ENCODE measurements at places on chromosomes 2 and 18.

DNA sequence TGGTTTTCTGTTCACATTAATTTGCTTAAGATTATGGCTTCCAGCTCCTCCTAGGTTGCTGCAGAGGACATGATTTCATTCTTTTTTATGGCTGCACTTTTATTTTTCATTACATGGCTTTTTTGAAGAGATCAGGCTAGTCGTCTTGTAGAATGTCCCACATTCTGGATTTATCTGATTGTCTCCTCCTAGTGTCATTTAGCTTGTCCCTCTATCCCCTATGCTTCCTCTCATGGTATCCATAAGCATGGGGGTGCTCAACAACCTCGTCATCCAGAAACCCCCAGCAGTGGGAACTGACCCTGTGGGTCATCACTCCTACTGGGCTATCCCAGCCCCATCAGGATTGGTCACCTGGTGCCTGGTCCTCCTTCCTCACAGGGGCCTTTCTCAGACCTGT, 49.6 kb downstream of the SERTAD2 start:
- DNase-seq, result no peak

DNA sequence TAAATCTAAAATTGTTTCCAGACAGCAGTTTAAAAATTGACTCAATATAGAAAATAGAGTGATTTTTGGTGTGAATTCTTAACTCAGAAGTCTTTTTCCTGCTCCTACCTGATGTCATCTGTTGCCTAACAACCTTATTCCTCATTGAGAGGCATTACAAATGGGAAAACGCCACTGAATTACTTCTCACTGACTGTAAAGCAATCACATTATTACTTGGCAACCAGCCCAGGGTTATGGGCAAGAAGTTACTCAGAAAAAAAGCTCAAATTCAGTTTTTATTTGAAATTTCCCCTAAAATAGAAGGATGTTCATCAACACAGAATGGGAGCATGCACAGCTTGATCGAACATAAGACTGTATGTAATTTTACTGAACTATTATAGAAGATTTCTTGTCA, 201.8 kb upstream of the GULP1 start:
- DNase-seq, result no peak

- no peak for DNase-seq
Observed at GRCh38 chr2:104849618-104850141, 4.2 kb upstream of the POU3F3 start.

DNA sequence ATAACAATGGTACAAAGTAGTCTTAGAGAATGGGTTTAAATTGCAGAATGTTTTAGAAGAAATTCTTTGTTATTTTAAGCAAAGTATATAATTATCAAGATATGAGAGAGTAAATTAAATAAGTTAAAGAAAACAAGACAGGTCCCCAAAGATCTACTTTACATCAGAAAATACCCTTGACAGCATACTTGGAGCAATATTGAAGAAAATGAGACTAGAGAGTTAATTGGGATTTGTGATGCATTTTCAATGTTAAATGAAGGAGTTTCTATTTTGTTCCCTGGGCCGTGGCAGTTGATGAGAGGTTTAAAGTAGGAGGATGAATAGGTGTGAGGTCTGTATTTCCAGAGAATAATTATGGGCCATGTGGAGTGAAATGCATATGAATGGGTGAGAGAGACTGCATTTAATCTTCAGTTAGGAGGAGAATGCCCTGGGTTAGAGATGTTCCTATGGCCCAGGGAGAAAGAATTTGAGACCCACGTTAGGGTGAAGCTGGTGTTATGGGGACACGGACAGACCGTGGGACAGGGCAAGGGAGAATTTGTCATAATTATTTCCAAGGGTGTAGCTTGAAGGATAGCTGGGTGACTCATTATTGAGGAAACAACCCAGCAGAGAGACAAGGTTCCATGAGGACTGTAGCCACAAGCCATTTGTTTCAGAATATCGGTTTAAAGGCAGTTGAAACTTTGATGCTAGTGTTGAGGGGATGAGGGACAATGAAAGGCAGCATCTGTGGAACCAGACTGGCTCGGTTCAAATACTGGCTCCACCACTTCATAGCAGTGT, 22.7 kb downstream of the MGAT5 start:
- DNase-seq, result no peak

DNA sequence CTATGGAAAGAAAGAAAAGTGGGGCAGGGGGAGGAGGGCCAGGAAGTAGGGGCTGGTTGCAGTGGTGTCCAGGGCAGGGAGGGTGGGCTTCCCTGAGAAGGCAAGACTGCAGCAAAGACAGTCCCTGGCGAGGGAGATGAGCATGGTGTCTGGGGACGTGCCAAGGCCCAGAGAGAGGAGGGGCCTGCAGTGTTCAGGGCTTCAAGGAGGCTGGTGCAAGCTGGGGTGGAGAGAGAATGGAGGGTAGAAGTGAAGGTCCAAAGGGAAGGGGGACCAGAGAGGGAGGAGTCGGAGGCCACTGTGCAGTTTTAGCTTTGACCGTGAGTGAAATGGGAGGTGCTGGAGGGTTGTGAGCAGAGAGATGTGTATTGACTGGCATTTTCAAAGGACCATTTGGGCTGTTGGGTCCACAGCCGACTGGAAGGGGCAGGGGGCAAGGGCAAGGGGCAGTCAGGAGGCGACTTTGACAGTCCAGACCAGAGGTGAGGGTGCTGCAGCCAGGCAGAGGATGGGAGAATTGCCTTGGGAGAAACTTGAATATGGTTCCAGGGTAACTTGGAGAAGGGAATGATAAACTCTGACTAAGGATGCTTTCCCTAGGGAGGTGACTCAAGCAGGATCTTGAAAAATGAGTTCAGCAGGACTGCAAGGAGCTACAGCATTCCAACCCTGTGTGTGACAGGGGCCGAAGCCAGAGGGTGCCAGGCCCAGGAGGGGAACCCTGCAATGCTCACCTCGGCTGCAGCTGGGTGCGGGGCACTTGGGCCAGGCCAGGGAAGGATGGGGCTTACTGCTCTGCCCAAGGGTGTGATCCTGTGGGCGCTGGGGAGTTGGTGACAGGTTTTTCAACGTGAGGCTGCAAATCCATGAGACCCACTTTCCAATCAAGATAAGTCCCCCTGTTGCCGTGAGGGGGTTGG, 177.1 kb upstream of the HAAO start:
- DNase-seq, result no peak

DNA sequence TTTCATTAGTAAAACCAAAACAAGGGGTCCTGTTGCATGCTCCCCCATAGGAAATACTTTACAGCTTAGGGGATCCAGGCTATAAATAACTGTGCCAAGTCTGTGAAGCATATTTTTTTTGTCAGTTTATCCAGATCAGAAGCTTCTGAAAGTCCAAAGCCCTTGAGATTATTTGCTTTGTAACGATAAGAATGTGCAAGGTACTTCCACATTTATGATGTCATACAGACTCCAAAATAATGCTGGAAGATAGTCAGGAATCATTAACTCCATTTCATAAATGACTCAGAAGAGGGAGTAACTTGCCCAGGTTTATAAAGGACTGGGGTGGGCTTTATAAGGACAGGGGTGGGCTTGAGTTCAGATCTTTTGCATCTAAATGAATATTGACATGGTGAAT, 29.3 kb downstream of the RDH14 start:
- no peak for DNase-seq

- no peak for DNase-seq
Observed at GRCh38 chr2:218471036-218471435, 52.1 kb downstream of the VIL1 start.

DNA sequence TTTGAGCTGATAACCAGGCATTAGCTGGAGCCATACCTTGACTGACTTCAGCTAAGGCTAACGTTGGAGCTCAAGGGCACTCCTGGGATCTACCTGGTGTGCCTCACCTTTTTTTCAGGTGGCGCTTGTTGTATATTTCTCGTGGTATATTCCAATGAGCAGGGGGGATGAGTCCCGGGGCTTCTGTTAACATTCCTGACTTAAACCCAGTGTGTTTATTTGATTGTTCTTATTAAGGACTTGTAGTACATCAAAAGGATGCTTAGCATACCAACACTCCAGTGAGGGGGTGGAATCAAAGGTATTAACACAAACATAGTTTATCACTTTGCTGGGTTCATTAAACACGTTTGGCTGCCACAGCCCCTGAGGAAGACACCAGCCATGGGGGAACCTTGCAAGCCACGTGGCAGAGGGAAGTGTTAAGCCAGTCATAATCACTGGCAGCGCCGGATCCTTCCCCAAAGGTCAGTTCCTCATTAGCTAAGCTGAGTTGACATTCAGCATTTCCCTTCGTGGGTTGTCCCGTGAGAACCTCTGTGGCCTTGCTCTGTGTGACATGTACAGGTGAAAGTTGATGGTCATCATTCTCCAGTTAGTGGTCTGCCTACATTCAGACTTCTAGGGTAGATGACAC, 119.5 kb upstream of the MCFD2 start:
- DNase-seq, result no peak

GRCh38 chr2:23681356-23682140, 245.4 kb downstream of the ATAD2B start:
- no peak for DNase-seq

DNA sequence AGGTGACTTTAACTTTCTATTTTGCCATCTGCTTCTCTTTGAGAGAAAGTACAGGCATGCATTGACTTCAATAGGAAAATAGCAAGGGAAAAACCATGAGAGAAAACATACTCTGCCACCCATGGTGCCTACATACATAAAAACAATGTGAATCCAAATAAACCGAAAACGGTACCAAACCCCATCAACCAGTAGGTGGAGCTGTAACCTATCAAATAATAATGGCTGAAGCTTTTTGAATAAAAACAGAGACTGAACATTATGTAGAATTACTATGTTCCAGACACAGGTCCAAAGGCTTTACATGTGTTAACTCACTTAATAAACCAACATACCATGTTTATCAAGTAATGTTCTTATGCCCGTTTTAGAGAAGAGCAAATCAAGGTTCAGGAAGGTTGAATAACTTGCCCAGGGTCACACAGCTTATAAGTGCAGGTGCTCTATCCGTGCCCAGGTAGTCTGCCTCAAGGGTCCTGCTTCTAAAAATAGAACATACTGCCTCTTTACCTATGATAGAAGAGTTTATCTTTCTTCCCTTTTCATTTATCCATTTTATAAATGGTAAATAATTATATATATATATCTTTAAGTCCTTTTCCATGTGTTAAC, 293.9 kb upstream of the SYT4 start:
- DNase-seq, result peak; percentile 57

- no peak for DNase-seq
Observed at GRCh38 chr2:68767031-68767961, 32.7 kb downstream of the ARHGAP25 start.

DNA sequence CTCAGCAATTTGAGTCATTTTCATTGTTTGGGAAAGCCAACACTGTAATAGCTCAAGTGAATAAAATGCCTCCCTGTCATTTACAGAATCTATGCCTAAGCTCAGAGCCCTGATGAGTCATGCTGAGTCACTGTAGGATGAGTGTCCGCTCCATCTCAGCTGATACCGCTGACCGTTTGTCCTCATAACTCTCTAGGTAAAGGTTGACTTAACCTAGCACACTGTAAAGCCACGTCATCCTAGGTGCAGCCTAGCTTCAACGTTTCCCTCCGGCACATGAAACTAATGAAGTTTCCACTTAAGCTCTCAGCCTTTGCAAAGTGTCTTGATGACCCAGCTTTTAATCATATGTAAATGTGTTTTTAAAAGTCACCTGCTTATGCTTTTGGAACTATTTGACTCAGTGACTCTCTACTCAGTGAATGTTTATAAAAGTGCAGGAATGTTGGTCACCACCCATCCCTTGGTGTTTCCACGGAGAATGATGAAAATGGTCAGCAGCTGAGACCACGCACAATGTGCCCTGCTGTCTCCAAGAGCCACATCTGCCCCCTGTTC, 154.0 kb downstream of the PMAIP1 start:
- DNase-seq, result no peak

- no peak for DNase-seq
Observed at GRCh38 chr18:55868909-55869308, 280.9 kb upstream of the TCF4 start.

- peak; percentile 21 for DNase-seq
Observed at GRCh38 chr2:69482471-69482870, 45.2 kb upstream of the NFU1 start.

DNA sequence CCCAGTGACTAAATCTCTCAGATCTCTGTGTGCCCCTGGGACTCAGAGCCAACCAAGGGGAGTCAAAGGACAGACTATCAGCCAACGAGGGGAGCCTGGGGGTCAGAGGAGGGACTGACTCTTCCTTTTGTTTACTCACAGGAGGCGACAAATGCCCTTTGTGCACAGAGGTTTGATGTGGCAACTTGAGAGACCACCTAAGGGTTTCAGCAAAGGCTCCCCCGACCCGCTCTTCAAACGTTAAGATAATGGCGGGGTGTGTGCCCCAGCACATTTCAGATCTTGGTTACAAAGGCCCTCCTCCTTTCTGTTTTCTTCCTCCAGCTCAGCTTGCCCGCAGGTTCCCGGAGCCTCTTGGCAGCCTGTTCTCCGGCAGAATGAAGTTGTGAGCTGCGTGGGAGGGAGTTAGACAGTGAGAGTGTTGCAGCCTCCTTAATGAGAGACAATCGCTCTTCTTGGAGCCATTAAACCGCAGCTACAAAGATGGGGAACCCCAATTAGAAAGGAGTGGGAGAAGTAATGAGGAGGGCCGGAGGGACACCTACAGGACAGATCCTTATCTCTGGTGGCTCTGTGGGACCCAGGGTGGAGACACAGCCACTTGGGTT, 76.2 kb downstream of the KIAA2012 start:
- no peak for DNase-seq

- no peak for DNase-seq
Observed at GRCh38 chr2:111209045-111209514, 88.4 kb downstream of the BCL2L11 start.

DNA sequence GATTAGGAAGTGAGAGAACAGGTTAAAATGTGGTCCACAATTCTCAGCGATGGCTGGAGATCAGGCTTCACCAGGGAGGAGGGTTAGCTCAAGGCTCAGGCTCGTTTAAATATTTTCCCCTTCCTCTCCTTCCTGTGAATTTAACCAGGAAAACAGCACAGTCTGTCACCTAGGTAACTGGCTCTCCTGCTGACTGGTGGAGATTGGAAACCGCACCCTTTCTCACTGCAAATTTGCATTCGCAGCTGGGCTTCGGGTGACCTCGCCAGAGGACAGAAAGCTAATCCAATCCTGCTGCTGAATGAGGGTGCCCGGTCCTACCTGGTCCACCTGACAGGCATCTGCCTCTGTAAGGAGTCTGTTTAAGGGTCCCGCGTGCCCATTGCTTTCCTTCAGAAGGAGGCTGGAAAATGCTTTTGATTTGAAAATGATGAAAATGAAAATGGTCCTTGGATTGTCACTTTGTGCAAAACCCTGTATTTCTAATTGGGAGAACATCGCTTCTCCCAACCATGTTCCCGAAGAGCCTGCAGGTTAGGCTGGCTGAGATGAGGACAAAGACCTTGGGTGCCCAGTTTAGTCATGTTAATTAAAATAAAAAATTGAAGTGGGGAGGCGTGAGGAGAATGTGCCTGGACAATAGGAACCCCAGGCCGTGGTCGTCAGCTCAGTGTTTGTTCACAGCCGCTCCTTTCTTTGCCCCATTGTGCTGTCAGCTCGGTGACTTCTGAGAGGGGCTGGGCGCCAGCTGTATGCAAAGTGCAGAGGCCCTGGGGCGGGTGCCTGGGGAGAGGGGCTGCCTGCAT, 43.4 kb upstream of the MTCL1 start:
- DNase-seq, result peak; percentile 35

- peak; percentile 67 for DNase-seq
Observed at GRCh38 chr18:50401888-50402287, 27.0 kb downstream of the SKA1 start.

- no peak for DNase-seq
Observed at GRCh38 chr18:79489899-79490625, 94.3 kb downstream of the NFATC1 start.

- no peak for DNase-seq
Observed at GRCh38 chr18:21004726-21005125, 106.9 kb downstream of the ROCK1 start.

GRCh38 chr2:25497229-25497917, 155.6 kb upstream of the DNMT3A start:
- no peak for DNase-seq

- no peak for DNase-seq
Observed at GRCh38 chr2:54572636-54573536, 116.8 kb downstream of the SPTBN1 start.
